Activated CD4-positive, CD25-positive, alpha-beta regulatory T cell treated with anti-CD3 and anti-CD28 coated beads, Interleukin-2, amount 50 U/mL, for 24 hours (primary cell): ENCODE measurements at places on chromosomes 1 and 21.
A peak's percentile ranks its signal among the peaks of the same experiment; 100 is the strongest.

DNA sequence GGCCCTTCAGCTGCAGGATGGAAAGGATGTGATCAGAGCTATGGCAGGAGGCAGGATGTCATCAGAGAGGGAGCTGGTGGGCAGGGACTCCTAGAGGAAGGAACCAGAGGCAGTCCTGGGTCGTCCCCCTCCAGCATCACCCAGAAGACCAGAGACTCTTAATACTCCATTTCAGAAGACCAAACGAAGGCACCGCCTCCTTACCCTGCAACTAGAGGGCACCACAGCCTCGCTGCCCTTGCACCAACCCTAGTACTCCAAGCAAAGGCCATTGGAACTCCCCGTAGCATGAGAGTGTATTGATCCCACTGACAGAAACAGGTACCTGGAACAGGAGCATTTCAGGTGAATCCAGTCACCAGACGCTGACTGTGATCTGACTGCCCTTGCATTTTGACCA lies 598.1 kb downstream of the NPHP4 start:
- no peak for ATAC-seq

- no peak for ATAC-seq
Observed at GRCh38 chr1:214393086-214393485, 112.1 kb downstream of the SMYD2 start.

- no peak for ATAC-seq
Observed at GRCh38 chr1:205257735-205258134, 30.0 kb downstream of the TMCC2 start.

DNA sequence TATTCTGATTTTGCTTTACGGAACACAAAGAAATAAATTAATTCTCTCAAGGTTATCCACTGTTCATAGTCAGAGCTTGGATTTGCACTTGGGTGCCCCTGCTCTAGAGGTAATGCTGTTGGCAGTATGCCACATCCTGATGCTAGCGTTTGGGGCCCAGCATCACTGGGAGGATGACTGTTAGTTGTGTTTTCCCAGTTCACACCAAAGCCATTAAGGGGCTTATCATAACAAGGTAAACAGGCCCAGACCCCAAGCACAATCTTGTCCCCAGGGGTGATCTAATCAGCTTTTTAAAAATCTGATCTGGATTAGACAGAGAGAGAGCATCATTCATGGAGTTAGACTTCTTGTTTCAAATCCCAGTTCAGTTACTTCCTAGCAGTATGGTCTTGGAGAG lies 60.2 kb upstream of the PBX1 start:
- no peak for ATAC-seq

DNA sequence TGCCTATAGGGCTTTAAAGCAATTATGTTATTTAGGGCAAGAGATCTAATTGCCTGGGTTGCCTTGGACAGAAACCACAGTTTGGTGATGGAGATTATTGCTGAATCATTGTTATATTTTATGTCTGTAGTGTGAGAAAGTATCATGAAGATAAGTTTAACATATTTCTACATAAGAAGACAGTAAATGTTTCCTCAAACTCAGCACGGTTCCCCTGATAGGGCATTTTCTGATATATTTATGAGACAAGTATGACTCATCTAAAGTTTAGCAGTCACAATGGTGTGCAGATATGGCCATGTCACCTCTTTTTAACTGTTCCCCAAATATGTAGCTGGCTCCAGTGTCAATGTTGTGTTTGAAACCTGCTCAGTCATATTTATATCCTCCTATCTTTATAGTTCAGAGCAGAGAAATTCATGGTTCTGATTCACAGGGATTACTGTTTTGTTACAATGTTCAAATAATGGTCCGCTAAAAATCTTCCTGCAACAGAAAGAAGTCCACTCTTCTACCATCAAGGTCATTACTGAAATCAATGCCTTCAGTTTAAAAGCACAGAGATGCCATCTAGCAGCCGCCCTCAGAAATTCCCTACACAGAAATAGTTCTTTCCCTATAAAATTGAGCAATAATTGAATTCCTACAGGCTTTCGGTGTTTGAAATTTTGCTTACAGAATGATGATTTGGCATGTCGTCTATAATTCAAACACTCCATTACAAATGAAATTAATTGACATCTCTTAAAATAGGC lies 3.7 kb downstream of the OLFM3 start:
- no peak for ATAC-seq

DNA sequence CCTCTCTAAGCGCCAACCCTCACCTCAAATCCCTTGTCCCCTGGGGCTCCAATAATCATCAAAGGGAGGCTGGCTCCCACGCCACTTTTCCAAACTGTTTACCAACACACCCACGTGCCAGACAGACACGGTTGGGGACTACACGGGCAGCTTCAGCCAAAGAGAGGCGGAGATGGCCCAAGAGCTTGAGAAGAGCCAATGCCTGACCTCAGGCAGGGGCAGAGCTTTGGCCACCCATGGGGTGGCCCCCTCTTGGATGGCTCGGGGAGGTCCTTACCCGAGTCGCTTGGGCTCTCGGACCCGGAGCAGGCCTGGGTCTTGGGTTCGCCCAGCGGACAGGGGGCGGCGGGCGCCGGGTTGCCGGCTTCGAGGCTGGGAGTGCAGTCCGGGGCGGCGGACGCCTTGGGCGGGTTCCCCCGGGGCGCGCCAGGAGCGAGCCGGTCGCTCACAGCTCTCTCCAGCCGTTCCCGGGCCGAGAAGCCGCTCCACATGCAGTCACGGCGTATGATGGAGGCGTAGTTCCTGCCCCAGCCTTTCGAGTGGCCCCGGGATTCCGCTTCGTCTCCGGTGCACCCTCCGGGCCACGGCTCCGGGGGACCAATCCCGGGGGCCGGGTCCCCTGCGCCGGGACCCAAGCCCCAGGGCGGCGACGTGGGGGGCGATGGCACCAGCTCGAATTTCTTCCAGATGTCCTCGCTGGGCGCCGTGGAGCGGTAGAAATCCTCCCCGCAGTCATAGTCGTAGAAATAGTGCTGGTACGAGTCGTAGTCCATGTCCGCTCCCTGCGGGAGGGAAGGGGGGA lies 854 bp downstream of the MYCL start:
- no peak for ATAC-seq

DNA sequence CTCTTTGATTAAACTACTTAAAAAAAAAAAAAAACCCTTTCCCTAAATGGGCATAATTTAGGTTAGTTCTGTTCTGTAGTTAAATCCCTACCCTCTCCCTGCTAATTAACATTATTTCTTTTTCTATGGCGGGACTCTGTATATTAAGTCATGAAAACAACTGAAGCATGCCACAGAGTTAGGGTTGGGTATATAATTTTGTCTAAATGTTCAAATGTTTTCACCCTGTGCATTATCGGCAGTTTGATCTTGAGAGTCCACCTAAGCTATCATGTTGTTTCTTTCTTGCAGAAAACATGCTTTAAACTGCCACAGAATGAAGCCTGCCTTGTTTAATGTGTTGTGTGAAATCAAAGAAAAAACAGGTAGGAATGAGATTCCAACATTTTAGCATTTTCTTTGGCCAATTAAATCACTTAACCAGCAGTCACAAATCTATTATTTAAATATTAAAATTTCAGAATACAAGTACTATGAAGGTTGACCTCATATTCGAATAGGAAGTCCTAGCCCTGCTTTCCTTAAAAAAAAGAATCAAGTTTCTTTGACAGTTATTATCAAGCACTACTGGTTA lies 4.0 kb downstream of the PBX1 start:
- no peak for ATAC-seq

GRCh38 chr1:192546596-192547190 lies 28.9 kb upstream of the RGS1 start:
- ATAC-seq = peak; percentile 60

DNA sequence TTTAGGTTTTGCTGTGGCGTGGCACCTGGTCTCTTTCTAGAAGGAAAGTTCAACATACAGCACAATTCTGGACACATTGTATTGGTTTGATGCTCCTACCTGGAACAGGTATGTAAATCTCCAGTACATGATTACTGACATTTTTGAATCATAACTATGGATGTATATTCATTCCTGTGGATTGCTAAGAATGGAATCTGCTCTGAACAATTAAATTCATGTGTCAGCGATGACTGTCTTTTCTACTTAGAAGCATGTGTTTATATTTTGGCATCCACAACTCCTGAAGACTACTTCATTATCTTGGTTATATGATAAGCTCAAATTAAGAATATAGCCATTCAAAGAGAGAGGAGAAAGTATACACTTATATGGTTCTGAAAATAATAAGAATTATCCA lies 291.8 kb downstream of the CHRM3 start:
- ATAC-seq = no peak

DNA sequence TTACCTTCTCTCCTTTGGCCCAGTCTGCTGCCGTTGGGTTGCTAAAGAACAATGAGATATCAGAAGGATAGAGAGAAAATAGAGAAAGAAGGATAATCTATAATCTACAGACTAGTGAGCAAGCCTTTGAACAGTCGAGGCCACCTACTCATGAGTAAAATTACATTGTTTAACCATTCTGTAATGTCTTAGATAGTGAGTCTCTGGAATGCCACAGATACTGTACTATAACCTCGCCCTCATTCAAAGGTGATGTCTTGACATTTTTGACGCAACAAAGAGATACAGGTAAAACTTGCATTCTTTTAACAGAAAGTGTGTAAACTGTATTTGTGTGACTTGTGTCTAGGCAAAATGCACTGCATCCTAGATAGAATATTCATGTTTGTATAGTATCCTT lies 77.9 kb downstream of the LAMC1 start:
- ATAC-seq = no peak

GRCh38 chr1:169120066-169120465 lies 13.6 kb downstream of the ATP1B1 start:
- ATAC-seq = no peak

DNA sequence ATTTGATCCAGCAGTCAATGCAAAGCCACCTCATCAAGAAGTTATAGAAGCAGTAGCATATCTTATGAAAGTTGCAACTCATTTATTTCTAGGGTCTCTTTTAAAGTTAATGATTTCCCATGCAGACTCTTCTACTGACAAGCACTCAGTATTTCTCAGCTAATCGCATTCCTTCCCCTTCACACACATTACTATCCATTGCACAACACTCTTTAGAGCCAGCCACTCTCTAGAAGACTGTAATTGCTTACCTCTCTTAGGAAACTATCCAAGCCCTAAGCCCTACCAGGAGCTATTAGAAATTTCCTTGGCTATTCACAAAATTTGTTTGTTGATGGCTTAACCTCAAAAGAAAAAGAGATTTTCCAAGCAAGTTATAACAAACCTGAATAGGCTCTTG lies 106.0 kb downstream of the ADAMTS1 start:
- ATAC-seq = no peak

DNA sequence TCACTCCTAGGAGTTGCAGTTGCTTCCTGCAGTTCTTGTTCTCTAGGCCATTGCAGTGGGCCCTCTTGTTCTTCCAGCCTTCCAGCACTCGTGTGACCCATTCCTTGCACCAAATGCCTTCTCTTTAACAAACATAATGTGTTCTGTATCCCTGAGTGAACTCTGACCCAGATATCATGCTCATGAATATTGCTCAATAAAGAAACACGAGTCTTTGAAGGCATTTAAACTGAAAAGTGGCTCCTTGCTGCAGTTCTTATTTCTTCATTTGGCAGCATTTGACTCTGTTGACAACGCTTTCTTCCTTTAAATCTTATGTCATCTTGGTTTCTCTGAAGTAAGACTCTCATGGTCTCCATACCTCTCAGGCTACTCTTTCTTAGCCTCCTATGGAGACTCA lies 100.7 kb upstream of the PDE4B start:
- no peak for ATAC-seq

- no peak for ATAC-seq
Observed at GRCh38 chr21:27206368-27206982, 239.6 kb upstream of the ADAMTS5 start.

DNA sequence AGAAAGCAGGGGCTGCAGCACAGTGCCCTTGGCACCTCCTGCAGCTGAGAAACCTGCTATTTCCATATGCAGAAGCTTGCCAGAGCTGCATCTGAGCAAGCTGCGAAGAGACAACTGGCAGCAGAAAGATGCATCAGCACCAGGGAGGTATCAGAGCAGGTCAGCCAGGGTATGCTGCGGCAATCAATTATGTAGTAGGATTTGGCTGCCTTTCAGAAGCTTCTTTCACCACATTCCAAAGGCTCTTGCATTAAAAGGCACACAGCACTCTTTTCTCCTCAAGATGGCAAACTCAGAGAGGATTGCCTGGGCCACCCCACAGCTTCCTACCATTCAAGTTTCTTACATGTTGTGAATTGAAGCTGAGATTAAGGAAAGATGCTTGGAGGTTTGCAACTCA lies 47.6 kb upstream of the RAP1A start:
- no peak for ATAC-seq

- no peak for ATAC-seq
Observed at GRCh38 chr1:176754676-176755075, 291.7 kb downstream of the PAPPA2 start.

- peak; percentile 19 for ATAC-seq
Observed at GRCh38 chr1:245310571-245311531, 156.1 kb downstream of the KIF26B start.

GRCh38 chr21:44924606-44925377 lies 4.1 kb upstream of the ITGB2 start:
- peak; percentile 5 for ATAC-seq

DNA sequence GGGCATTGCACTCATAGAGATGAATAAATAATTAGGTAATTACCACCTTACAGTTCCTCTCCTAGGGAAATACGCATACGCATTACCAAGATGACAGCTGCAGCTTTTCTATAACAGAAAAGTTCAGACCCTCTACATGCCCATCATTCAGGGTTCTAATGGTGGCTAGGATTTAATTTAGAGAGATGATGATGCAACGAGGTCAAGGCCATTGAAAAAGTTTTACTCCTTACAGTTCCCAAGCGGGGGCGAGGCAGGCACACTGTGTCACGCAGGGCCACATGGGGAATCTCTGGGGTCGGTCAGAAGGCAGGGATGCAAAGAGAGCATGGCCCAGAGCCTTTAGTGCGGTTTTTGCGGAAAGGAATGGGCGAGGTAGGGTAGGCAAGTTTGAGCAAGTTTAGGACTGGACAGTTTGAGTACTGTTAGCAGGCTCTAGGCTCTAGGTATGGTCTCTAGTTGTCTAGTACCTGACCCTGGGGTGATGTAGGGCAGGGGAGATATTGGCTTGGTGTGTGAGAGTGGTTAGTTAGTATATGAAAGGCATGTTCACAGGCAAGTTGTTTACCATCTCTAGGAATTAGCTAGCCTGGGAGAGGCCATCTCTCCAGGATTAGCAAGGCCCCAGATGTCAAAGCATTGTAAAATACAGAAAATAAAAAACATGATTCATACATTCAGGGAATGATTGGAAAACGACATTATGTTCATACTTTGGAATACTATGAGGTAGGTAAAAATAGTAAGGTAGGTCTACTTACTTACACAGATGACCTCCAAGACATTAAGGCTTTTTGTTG lies 29.6 kb upstream of the ID3 start:
- ATAC-seq = no peak

DNA sequence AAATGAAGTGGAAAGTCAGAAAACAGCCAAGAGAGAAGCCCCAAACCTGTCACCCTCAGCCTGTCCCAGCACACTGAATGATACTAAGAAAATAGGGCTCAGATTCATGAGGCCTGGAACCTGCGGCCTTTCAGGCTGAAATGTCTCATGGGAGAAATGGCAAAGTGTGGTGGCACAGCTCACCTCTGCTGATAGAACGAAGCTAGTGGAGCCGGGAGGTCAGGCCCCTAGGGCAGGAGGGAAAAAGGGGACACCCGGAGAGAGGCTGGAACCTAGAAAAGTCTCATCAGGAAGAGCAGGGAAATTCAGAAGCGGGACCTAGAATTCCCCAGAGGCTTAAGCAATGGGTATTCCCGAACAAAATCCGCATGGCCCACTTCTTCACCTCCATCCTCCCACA lies 107.1 kb downstream of the BCAR3 start:
- no peak for ATAC-seq

- no peak for ATAC-seq
Observed at GRCh38 chr1:33560680-33561079, 88.2 kb downstream of the ZSCAN20 start.
